ENCODE measurements at places on chromosomes 5 and 9.

- DNase-seq = no peak
Observed at GRCh38 chr5:180632768-180633167, 16.6 kb downstream of the FLT4 start.

- peak; percentile 19 for DNase-seq
Observed at GRCh38 chr5:74766418-74766848, 484 bp downstream of the GFM2 start.

DNA sequence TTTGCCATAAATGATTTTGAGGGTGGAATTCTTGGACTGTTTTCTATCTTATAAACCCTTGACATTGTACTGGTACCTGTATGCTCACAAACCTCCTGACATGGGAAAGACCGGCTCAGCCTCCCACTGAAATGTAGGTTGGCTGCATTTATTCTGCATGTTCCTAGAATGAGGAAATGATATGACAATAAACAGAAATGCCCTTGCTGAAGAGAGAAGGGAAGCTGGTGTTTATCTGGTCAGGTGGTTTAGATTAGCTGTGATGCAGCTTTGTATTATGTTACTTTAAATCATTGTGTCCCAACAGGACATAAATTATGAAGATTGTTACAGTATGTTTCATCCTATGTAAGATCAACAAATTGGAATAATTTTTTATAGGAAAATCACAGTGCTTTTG, 23.1 kb upstream of the CATSPER3 start:
- DNase-seq = no peak

GRCh38 chr5:127549551-127549950, 32.1 kb downstream of the PRRC1 start:
- DNase-seq = no peak

GRCh38 chr5:91598216-91598615, 215.1 kb upstream of the ARRDC3 start:
- no peak for DNase-seq

DNA sequence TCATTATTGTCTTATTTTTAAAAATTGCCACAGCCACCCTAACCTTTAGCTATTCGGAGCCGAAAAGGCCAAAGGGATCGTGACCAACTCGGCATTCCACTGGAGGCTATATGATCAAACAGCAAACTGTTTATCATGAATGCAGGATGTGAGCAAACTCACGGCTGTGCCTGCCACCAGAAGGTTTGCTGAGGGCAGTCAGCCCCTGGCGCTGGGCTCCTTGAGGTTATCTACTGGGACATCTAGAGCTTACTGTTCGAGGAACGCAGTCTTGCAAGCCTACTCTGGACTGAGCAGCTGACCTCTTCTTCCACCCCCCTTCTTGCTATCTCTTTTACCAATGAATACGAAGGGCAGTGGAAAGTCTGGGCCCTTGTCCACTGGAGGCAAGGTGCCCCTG, 231.5 kb upstream of the TARS1 start:
- DNase-seq = no peak

- DNase-seq = no peak
Observed at GRCh38 chr5:151063142-151063989, 17.5 kb downstream of the TNIP1 start.

DNA sequence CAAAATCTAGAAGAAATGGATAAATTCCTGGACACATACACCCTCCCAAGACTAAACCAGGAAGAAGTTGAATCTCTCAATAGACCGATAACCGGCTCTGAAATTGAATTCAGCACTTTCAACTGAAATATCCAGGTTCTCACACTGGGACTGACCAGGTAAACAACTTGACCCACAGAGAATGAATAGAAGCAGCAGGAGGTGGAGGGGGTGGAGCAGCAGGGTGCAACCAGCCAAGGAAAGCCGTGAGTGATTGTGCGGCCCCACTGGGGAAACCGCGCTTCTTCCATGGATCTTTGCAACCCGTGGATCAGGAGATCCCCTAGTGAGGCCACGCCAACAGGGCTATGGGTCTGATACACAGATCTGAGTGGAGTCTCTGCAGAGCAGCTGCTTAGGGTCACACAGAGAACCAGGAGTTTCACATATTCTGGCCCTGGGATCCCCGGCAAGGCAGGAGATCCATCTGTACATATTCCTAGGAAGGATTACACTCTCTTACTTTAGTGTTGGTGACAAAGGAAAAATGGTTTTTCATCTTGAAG, 181.5 kb downstream of the SLCO4C1 start:
- no peak for DNase-seq

DNA sequence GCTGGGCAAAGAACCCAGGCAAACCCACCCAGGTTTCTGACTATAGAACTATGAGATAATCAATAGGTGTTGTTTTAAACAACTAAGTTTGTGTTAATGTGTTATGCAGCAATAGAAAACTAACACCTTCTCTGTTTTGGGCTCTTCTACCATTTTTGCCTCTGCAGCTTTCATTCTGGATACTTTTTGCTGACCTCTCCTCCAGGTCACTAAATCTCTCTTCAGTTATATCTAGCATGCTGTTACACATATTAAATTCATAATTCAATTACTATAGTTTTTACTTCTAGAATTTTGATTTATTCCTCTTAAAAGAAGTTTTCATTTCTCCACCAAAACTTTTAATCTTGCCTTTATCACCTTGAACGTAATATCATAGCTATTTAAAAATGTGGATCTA, 17.2 kb downstream of the MAPK9 start:
- DNase-seq = no peak

- DNase-seq = no peak
Observed at GRCh38 chr5:122219436-122220166, 90.3 kb downstream of the ZNF474 start.

- DNase-seq = no peak
Observed at GRCh38 chr5:127671218-127671617, 22.3 kb downstream of the CTXN3 start.

GRCh38 chr9:121663591-121663990, 12.2 kb downstream of the DAB2IP start:
- DNase-seq = no peak

GRCh38 chr5:33711094-33711679, 180.6 kb downstream of the ADAMTS12 start:
- DNase-seq = no peak

GRCh38 chr9:123584202-123585176, 228.5 kb downstream of the CRB2 start:
- peak; percentile 25 for DNase-seq

DNA sequence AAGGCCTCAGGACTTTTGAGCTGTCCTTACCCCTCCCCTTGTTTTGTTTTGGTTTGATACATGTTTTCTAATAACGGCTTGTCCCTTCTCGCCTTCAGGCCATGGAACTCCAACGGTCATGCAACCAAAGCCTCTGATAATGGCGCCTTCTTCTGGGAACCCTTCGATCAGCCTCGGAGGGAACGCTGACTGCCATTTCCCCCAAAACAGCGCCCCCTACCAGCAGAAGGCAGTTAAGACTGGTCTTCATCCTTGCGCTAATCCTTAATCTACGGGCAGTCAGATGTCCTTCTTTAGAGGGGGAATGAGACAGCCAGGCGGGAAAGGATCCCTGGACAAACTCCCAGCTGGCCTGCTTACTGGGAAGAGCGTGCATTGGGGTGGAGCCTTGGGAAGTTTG, 276.6 kb downstream of the ICE1 start:
- DNase-seq = no peak

GRCh38 chr5:79562351-79563246, 48.7 kb upstream of the HOMER1 start:
- no peak for DNase-seq

- DNase-seq = no peak
Observed at GRCh38 chr5:153365547-153365946, 124.9 kb upstream of the GRIA1 start.

- no peak for DNase-seq
Observed at GRCh38 chr5:74628359-74628758, 12.2 kb downstream of the ENC1 start.

GRCh38 chr5:149667084-149667828, 62.9 kb upstream of the PPARGC1B start:
- DNase-seq = no peak

DNA sequence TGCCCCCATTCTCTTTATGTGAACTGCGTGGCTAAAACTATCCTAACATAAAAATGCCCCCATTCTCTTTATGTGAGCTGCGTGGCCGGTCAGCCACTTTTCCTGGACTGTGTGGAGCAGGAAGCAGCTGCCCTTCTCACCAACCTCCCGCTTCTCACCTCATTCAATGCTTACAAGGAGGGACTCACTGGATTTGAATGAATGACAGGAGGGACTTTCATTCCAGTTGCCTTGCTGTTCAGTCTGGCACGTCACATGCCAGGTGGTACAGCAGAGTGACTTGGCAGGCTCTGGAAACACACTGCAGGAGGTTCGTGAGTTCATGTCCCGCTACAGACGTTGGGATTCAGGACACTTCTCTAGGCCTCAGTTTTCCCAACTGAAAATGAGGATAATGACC, 60.2 kb upstream of the NFIL3 start:
- no peak for DNase-seq

DNA sequence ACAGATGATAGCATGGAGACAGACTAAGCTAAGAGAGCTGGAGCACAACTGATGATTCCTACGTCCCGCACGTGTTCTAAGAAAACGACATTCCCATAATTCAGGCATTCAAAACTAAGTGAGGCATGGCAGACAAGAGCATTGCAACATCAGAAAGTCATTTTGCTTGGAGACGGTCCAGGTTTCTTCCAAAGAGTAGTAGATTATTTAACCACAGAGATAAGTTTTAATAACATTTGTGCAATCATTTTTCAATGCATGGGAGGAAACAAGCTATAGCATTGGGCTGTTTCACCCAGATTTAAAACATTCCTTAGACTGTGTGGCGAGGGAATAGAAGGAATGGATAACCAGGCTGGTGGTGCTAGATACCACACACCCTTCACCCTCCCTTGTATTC, 117.2 kb downstream of the APBA1 start:
- no peak for DNase-seq

DNA sequence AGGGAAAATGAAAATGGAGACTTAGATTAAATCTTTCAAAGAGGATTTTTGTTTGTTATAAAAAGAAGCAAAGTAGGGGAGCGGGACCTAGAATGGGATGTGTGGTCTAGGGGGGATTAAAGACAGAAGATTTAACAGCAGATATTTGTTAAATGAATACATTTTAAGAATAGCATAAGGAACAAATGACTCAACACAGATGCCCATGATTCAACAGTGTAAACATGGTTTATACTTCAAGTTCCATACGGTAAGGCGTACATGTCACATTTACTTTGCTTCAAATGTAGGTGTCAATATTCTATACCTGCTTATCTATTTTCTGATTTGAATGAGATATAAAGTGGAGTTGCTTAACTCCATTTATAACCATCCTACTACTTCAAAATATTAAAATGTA, 1.5 kb downstream of the TICAM2 start:
- no peak for DNase-seq

GRCh38 chr5:158715592-158715991, 384.1 kb downstream of the EBF1 start:
- no peak for DNase-seq

- no peak for DNase-seq
Observed at GRCh38 chr5:8943301-8943700, 602.6 kb downstream of the SEMA5A start.

GRCh38 chr5:151155775-151156506, 1.6 kb downstream of the ANXA6 start:
- peak; percentile 7 for DNase-seq

DNA sequence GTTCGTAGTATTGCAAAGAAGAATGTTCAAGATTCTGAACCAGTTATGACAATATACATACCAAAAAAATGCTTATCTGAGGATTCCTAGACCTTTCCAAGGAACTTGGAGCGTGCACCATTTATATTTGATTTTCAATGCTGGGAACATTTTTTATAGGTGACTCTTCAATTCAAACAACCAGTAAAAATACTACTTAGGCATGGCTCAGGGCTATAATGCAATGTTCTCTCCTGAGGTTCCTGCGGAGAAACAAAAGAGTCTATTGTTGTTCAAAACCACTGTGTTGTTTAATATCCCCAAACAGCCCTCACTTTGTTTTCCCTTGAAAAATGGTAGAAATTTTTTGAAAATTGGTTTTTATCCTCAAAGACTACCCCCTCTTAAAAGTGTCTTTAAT, 335.7 kb upstream of the IZUMO3 start:
- no peak for DNase-seq

DNA sequence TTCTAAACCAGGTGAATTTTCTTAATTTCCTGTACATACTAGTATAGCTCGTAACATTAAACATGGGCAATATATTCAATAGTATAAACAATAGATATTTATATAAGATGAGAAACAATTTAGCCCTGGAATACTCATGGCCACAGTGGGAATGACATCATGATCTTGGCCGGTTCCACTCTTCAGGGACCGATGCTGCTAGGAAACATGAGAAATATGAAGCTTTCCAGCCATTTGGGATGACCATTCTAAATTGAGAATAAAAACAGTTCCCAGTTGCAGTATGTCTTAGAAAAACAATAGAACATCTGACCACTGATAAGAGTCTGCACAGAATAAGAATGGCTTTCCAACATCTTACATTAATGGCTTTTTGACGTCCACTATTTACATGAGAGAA, 33.3 kb upstream of the SLCO6A1 start:
- no peak for DNase-seq

GRCh38 chr5:133778636-133779035, 166.3 kb upstream of the FSTL4 start:
- DNase-seq = no peak

GRCh38 chr5:63931836-63932235, 30.4 kb downstream of the HTR1A start:
- no peak for DNase-seq

GRCh38 chr5:150142959-150143349, 12.7 kb downstream of the PDGFRB start:
- DNase-seq = no peak

DNA sequence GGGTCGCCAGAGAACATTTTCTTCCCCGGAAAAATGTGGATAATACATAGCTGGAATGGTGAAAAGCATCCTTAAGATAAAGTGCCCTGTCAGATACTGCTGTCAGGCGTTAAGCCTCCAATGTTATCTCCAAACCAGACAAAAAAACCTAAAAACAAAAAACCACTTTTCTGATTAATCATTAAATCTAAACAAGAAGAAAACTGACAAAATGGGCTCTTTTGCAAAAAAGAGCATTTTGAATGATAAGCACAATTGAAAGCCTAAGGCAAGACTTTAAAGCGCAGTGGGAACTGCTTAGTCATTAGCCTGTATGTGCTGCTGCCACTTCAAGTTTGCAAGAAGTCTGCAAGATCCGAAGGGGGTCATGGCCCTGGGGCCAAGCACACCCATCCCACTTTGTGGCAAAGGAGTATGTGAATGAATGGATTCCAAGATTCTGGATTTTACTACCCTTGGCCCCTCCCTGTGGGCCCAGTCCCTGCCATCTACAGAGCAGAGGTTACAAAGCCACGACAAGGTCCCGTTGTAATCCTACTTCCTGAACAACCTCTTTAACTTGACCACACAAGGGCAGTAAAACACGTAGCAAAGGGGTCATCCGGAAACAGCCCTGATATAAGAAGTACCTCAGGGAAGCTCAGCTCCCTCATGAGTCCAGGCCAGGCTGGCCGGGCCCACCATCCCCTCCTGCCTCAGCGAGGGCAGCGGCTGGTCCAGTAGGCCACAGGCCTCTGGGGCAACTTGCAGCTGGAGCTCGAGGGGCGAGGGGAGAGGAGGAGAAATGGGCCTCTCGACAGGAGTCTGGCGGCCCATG, 29.7 kb downstream of the SHB start:
- no peak for DNase-seq
